Activated CD4-positive, alpha-beta T cell treated with anti-CD3 and anti-CD28 coated beads, Interleukin-2, amount 10 ng/mL, durations not matched to agents 7 days and 5 days (primary cell): ENCODE measurements at places on chromosomes 7 and 10.

GRCh38 chr7:96669812-96670211, 39.8 kb downstream of the SEM1 start:
- DNase-seq: no peak

DNA sequence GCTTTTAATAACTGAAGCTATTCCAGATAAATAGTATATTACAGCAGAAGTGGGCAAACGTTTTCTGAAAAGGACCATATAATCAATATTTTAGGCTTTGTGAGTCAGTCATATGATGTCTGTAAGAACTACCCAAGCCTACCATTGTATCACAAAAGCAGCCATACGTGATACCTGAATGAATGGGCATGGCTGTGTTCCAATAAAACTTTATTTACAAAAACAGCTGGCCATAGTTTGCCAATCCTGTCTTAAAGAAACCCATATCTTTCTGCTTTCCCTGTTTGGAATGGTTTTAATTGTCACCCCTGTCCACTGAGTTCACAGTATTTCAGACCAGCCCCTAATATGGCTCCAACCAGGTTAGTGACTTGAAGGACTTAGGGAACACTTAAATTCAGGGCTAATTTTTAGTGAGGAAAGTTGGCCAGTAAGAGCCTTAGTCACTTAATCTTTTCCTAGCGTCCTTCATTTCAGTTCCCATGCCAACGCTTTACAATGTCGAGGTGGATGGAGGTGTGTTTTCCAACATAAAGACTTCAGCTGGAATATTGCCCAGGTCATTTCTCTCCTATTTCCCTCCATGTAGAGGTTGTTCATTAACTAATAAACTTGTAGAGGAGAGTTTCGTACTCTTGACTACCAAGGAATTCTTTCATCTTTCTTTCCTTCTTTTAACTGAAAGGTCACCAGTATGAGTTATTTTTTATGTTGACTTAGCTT, 184.5 kb downstream of the TRIL start:
- no peak for DNase-seq

GRCh38 chr10:128103229-128103714, 23.0 kb downstream of the MKI67 start:
- peak; percentile 39 for DNase-seq

GRCh38 chr7:27925573-27926201, 185.7 kb downstream of the TAX1BP1 start:
- no peak for DNase-seq

- DNase-seq: no peak
These were observed 178.2 kb downstream of the COBL start for GRCh38 chr7:51138123-51139085.

DNA sequence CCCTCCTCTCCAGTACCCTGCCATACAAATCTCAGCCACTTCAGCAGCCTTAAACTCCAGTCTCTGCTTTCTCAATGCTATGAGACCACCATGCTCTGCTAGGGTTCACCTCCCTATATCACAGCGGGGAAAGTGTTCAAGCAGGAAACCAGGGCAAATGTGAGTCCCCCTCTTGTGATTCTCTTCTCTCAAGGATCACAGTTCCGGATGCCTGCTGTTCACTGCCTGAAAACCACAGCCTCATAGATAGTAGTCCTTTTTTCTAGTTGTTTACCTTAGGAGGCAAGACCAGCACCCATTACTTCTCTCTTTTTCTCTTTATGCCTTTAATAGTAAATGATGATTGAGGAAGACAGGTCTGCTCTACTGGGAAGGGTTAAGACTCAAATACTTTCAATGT, 100.8 kb downstream of the SGMS1 start:
- no peak for DNase-seq

- peak; percentile 37 for DNase-seq
These were observed 147.6 kb downstream of the GPR85 start for GRCh38 chr7:112938863-112939573.

DNA sequence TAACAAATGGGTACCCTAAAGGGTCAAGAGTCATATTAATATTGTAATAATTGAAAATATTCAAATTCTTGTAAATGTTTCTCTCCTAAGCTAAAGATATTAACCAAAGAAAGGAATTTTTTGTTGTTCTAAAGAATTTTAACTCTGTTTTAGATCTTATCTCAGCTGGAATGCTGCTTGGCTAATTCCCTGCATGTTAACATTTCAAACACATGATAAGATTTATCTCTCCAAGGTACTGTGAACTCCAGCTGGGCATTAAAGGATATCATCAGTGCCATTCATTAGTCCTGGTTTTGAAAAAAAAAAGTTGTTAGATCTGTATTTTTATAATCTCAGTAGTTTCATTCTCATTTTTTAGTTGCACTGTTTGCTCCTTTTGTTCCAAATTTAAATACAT, 76.9 kb downstream of the MAPK8 start:
- no peak for DNase-seq

DNA sequence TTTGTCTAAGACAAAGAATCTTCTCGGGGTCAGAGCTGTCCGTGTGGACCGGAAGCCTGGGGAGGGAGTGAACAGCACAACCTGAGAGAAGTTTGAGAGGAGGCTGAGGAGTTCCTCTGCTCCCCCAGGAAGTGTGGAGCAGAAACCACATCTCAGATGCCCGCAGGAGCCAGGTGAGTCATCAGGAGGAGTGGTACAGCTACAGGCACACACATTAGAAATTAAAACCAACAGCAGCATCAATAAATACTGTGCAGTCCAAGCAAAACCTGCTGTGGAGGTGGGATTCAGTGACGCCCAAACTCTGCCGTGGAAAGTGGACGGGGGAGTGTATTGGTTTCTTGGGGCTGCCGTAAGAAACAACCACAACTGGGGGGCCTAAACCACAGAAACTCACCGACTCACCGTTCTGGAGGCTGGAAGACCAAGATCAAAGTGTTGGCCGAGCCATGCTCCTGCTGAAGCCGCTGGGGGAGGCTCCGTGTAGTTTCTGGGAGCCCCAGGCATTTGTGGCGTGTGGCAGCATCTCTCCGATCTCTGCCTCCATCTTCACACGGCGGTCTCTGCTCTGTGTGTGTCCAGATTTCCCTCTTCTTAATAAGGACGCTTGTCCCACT, 31.2 kb upstream of the GARS1 start:
- no peak for DNase-seq

GRCh38 chr7:10821156-10821555, 152.5 kb upstream of the PHF14 start:
- no peak for DNase-seq

GRCh38 chr10:108688314-108688713, 1235.0 kb downstream of the XPNPEP1 start:
- DNase-seq: no peak

GRCh38 chr7:116271161-116271913, 61.0 kb downstream of the TES start:
- no peak for DNase-seq

- no peak for DNase-seq
These were observed 1066.7 kb downstream of the GRM8 start for GRCh38 chr7:126185959-126186580.

GRCh38 chr7:27634671-27635493, 27.8 kb downstream of the HIBADH start:
- DNase-seq: no peak

DNA sequence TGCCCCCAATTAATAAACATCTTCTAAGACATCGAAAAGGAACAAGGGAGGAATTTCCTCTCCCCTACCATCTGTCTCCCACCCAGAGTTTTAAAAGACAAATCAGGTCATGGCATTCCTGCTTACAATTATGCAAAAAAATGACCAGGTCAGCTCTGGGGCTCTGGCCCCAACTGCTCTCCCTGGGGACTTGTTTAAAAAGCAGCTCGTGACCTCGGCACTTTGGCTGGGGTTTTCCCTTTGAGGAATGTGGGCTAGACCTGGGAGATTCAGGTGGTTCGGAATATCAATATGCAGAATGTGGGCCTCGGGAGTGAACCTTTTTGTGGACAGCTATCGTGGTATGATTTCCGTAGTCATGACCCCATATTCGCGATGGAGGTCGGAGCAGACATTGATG, 648 bp upstream of the RADIL start:
- no peak for DNase-seq

- no peak for DNase-seq
These were observed 495.2 kb downstream of the PLXNA4 start for GRCh38 chr7:132080967-132081668.

- no peak for DNase-seq
These were observed 18.6 kb downstream of the CACNB2 start for GRCh38 chr10:18158773-18159265.

DNA sequence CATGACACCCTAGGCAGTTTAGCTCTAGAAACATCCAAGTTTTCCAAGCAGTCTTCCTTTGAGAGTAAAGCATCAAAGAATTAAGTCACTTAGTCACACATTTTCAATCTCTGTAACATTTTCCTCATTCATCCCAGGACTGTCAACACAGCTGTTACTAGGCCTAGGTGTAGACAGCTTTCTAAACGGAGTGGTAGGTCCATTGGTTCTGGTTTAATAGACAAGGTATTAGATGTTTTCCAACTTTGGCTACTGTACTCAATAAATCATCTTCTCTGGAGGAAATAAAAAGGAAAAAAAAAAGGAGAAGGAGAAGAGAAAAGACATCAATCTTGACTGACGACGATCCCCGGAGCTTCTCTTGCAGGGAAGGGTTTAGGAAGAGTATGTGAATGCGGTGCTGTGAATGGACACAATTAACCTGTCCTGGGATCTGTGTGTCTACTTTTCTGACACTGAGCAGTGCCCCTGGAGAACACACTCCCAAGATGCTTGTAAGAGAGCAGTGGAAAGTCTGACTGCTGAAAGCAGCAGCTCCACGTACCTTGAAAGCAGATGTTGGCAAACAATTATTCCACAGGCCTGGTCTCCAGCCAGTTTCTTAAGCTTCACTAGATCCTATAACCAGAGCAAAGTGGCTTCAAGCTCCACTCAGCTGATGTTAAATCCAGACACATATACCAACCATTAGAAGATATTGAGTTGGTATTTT, 59.1 kb downstream of the CXCL12 start:
- no peak for DNase-seq

DNA sequence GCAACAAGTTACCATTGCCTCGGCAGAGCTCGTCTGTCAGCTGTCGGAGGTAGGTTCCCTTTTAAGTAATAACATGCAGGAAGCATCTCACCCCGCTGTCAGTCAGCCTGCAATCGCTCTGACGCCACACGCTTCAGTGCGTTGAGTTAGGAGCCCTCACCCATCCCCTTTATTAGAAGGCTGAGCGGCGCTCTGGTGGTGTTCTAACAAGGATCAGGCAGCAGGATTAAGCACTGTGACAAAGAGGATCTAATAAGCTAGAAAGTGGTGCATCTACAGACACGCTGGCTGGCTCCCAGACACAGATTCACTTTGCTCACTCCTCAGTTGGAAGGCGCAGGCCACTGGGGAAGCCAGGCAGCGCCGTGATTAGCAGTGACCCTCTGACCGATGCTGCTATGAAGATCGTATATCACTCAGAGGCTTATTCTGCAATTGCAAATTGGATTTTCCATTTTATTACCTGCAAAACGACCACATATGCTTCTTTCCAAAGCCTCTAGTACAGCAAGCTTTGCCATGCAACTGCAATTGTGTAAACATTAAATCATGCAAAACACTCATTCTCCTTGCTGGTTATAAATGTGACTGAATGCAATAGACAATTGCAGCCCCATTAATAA, 117.7 kb downstream of the RSU1 start:
- no peak for DNase-seq

DNA sequence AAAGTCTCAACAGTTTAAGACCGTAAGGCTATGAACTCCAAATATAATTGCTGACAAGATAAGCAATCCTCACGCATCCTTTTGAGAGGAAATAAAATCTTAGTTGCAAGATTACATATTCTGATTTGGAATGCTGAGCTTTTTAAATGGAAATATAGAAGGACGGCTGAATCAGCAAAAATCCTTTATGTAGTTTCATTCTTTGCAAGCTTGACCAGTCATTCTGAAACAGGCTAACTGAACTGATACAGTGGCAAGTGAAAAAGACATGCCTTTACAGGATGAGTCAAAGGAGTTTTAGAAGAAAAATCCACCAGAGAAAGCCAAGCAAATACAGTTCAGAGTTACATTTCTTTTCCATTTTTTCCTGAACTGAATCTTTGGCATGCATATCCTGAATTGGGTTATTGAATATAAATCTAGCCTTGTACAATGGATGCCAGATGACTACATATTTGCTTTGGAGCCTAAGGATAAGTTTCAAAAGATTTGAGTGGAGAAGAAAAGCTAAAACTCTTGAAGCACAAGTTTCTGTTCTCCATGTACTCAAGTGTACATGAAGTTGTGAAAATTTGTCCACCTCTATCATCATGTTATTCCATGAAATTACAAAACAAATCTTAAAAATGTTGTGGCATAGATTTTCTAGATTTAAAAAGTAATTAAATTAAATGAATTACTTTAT, 4.4 kb downstream of the VIM start:
- DNase-seq: no peak

DNA sequence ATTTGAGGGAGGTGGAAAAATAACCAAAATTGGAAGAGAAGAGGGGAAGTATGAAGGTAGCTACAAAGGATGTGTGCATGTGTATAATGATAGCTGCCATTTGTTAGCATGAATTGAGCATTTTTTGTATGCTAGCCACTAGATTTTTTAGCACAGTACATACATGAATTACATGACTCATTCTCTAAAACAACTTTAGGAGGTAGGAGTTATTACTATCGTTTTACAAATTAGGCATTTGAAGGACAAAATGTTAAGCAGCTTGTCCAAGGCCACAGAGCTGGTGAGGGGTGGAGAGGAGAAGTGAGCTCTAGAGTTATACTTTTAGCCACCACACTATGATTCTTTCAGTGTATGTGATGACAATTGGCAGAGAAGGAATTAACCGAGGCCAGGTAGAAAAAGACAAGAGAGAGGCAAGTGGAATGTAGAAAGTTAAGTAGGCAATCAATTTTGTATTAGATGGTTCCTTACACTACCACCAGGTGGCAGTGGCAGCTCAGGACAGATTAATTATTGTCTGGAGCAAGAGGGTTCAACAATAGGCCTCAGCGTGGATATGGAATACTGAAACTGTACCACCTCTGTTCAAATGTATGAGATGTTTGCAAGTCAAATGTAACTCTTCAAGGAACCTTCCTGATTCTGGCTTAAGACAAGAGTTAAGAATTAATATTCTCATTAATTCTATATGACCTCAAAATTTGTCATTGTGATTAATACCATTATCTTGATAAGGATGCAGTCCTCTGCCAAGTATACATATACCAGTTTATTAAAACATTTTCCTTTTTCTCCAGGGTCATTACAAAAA, 128.0 kb downstream of the MBL2 start:
- peak; percentile 32 for DNase-seq

- DNase-seq: no peak
These were observed 96.4 kb downstream of the CARD11 start for GRCh38 chr7:2947058-2947780.

- no peak for DNase-seq
These were observed 169.8 kb downstream of the ZNF248 start for GRCh38 chr10:37687581-37687980.
